NCI-H82 (cell line): ENCODE measurements at places on chromosomes 4 and X.
A peak's percentile ranks its signal among the peaks of the same experiment; 100 is the strongest.

DNA sequence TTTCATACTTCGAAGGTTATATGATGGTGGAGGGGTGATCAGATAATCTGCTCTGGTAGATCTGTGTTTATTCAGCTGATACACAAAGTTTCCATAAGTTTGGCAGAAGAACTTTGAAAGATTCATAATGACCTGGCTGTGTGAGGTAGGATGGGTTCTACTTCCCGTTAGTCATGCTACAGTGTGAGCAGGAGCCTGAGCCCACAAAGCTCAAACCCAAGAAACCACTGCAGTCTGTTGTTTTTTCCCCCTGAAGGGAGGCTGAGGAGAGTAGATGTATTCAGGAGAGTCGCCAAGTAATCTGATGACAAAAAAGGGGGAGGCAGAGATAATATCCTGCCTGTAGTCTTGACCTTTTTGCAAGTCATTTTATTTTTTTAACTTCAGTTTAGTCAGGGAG is 52.8 kb upstream of the PPP3CA start:
- no peak for DNase-seq

DNA sequence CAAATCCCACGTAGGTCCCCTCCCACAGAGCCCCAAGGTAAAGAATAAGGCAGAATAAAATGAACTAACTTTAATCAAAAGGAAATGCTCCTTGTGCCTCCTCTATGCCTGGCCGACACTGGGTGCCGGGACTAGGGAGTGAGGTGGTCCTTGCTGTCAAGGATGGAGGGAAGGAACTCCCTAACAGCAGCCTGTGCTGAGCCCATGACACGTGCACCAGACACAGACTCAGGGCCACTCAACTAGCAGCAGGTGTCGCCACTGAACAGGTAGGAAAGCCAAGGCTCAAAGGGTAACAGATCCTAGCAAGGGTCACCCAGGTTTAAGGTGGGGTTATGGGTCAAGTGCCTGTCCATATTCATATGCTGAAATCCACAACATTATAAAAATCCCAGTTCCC is 29.2 kb downstream of the MSX1 start:
- no peak for DNase-seq

- DNase-seq, result peak; percentile 2
Measured at GRCh38 chrX:103330681-103331288, 746 bp downstream of the TCEAL7 start.

- no peak for DNase-seq
Measured at GRCh38 chrX:128439159-128439558, 387.0 kb upstream of the ACTRT1 start.

DNA sequence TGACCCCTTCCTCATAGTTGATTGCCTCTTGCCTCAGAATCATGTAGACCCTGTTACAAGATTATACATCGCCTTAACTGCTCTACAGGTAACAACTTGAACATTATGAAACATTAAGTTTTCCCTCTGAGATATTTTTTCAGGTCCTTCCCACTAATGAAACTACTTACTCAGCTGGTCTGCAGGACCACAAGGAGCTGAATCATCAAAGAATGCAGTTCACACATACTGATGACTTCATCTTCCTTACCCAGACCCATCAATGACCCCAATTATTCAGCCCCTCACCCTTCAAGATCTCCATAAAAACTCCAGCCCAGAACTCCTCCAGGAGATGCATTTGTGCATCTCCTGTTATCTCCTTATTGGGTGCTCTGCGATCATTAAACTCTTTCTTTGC is 720.9 kb downstream of the RAPGEF2 start:
- DNase-seq, result no peak

GRCh38 chr4:99670409-99671073 is 12.9 kb upstream of the C4orf54 start:
- peak; percentile 15 for DNase-seq

- no peak for DNase-seq
Measured at GRCh38 chr4:123984886-123985285, 588.3 kb downstream of the SPRY1 start.

DNA sequence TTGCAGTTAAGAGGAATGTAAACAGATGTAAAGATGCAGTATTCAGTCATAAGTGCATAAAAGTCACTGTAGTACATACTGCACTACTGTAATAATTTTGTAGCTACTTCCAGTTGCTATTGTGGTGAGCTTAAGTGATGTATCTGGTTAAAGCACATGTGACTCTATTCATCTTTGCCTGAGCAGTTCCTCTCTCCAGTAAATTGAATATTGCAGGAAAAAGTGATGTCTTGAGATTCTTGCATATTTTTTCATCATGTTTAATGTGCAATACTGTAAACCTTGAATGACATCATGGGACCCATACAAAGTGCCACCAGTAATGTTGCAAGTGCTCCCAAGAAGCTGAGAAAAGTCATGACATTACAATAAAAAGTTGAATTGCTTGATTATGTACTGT is 9.6 kb downstream of the UBA6 start:
- no peak for DNase-seq

- no peak for DNase-seq
Measured at GRCh38 chrX:66008328-66008970, 31.4 kb downstream of the VSIG4 start.

- DNase-seq, result no peak
Measured at GRCh38 chr4:185238750-185239149, 29.4 kb downstream of the SNX25 start.

DNA sequence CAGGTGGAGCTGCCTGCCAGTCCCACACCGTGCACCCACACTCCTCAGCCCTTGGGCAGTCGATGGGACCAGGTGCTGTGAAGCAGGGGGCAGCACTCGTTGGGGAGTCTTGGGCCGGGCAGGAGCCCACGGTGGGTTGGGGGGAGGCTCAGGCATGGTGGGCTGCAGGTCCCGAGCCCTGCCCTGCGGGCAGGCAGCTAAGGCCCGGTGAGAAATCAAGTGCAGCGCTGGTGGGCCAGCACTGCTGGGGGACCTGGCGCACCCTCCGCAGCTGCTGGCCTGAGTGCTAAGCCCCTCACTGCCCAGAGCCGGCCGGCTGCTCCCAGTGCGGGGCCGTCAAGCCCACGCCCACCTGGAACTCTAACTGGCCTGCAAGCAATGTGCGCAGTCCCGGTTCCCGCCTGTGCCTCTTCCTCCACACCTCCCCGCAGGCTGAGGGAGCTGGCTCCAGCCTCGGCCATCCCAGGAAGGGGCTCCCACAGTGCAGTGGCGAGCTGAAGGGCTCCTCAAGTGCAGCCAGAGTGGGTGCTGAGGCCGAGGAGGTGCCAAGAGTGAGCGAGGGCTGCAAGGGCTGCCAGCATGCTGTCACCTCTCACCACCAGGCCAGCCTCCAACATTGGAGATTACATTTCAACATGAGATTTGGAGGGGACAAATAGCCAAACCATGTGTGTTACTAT is 197.2 kb downstream of the NPNT start:
- DNase-seq, result no peak

DNA sequence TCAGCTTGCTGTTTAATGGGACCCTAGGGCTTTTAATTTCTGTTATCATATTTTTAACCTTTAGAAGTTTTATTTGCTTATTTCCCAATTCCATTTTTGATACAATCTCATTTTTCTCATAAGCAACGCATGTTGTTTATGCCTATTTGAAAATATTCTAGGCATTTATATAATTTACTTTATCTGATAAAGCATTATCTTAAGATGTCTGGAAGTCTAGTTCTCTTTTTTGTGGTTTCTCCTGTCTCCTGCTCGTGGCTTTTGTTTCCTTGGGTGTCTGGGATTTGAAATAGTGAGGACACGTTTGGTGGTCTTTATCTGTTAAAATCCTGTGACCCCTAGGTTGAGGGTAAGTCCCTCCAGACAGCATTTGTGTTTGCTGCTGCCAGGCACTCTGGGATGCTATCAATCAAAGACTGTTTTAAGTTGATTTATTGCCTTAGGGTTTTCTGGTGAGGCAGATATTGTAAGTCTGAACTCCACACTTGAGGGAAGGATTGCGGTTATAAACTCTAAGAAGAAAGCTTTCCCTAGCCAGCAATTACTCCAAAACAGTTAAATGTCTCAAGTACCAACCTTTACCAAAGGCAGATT is 208.0 kb downstream of the PRDM5 start:
- DNase-seq, result peak; percentile 33

DNA sequence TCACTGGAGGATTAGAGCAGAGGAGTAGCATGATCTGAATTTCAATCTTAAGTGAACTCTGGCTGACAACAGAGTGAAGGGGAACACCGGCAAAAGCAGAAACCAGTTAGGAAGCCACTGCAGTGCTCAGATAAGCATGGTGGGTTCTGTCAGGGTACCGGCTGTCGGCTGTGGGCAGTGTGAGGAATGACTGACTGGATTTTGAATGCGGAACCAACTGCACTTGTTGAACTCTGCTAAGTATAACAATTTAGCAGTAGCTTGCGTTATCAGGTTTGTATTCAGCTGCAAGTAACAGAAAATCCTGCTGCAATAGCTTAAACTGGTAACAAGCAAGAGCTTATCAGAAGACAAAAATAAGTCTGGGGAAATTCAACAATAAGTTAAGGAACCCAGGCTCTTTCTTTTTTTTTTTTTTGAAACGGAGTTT is 5.2 kb downstream of the HTT start:
- no peak for DNase-seq

- no peak for DNase-seq
Measured at GRCh38 chr4:93748373-93749291, 79.9 kb upstream of the ATOH1 start.
